GM06990 (cell line): ENCODE measurements at places on chromosomes 13 and 19.

DNA sequence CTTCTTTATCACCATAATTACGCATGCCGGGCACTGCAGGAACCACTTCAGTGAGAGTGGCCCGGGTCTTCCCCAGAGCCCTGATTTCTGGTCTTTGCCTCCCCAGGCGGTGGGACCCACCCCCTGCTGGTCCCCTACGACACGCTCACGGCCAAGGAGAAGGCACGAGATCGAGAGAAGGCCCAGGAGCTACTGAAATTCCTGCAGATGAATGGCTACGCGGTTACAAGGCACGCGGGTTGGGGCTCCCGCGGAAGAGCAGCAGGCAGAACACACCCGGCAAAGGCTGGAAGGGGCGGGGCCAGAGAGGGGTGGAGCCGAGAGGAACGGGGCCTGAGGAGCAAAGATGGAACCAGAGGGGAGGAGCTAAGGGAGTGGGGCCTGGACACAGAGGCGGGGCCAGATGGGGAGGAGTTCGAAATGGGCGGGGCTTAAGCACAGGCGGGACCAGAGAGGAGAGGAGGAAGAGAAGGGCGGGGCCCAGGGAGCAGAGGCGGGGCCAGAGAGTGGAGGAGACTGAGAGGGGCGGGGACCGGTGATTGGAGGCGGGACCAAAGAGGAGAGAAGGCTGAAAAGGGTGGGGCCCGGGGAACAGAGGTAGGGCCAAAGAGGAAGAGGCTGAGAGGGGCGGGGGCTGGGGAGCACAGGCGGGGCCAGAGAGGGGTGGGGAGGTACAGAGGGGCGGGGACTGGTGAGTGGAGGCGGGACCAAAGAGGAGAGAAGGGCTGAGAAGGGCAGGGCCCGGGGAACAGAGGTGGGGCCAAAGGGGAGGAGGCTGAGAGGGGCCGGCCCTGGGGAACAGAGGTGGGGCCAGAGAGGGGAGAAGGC lies 73.4 kb downstream of the RYR1 start:
- DNase-seq: peak; percentile 85

GRCh38 chr13:113489549-113490495 lies 689 bp downstream of the DCUN1D2 start:
- DNase-seq: peak; percentile 50

DNA sequence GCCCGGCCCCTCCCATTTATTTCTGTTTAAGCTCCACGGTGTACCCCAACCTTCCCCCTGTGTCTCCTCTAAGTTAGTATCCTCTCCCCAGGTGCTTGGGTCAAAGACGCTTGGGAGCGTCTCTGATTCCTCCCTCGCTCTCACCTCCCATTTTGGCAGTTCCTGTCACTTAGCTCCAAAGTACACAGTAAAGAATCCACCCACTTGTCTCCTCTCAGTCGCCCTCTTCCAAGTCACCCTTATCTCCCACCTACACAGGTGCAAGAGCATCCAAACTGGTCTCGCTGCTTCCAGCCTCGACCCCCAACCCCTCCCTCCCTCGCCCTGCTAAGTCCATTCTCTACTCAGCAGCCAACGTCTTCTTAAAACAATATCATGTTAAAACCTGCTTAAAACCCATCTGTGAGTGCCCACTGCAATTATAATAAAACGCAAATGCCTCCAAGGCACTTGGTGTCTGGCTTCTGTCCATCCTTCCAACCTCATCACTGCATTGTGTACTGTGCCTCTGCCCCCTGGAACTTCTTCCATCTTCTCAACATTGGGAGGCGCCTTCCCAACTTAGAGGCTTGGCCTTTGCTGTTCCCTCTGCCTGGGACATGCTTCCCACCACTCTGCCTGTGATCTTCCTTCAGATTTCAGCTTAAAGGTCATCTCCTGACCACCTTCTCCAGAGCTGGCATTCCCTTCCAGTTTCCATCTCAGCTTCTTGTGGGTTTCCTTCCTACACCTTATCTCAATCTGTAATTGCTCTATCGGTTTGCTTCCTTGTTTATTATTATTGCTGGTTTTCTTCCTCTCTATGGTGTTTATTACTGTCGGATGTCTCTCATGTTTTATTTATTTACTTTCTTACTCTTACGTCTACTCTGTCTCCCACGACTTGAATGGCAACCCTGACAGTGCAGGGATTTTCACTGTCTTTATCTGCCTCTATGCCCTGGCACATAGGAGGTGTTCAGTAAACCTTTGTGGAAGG lies 9.5 kb upstream of the KLK14 start:
- no peak for DNase-seq

GRCh38 chr13:95388420-95389079 lies 87.3 kb upstream of the ABCC4 start:
- no peak for DNase-seq
